ENCODE measurements at places on chromosomes 5 and 9.

DNA sequence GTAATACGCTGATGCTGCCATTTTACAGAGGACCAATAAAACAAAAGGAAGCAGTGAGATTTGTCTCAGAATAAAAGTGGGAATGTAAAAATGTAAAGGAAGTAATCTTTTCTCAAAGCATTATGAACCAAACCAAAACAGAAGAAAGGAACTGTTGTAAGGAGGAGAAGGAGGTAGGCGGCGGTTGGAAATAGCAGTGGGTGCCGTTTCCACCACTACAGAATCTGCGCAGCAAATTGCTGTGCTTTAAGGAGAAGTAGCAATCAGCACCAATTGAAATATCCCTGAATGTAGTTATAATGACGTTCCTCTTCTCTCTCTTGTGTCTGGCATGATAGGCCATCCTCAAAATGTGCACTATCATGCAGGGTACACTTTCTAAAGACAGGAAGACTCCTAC lies 455.1 kb upstream of the TLE4 start:
- DNase-seq: no peak

DNA sequence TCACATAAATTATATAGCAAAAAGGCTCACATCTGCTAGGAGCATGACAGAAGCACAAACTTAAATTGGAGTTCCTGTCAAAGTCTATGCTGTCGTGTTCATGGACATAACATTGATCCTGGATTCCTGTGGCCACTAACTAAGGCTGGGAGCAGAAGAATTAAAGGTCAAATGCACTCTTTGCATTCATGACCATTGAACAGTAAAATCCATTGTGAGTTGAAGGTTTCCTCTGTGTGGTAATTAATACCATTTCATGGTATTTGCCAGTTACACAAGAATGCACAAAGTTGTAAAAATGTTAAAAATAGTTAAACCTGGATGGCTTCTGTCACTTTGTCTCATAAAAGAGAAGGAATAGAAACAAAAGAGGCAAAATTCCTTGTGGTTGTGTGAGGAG lies 242.6 kb downstream of the NPR3 start:
- no peak for DNase-seq

DNA sequence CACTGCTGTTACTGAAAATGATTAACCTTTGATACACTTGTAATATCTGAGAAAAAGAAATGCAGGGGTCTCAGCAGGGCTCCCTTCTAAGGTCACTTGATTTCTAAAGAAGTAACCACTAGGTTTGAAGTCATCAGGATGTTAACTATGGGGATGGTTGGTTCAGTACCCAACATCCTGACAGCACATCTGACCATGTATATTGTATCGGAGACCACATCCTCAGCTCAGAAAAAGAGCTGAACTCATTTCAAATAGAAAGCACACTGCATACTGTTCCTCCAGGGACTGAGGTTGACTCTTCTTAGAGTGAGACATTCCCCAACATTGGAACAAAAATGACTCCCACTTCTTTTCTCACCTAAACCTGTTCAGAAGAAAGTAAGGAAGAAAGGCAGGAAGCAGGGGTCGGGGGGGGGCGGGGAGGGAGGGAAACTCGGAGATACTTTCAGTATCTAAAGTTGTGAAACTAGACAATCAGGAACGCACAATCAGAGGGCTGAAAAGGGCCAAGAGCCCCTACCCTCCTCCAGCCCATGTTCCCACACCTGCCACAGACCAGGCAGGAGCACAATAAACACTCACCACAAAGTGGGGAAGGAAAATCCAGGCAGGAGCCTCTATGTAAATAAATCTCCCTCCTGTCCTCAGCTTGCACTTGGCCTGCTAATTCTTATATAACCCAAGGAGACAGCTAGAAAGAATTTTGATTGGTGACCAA lies 730 bp upstream of the GZMA start:
- no peak for DNase-seq

DNA sequence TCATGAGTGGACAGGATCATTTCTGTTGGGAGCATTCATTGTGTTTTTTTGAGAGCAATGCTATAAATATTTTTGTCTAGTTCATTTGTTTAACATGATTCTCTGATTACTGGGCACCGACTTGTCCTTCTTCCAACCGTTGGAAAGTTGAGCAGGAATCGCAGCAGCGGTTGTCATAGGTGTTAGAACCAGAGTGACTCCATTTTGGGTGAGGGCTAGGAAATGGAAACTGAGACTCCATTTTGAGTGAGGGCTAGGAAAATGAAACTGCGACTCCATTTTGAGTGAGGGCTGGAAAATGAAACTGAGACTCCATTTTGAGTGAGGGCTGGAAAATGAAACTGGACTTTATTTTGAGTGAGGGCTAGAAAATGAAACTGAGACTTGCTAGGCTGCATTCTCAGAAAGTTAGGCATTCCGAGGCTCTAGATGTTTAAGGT lies 100.6 kb downstream of the ICE1 start:
- DNase-seq: no peak

- DNase-seq: no peak
Measured at GRCh38 chr5:141084487-141084989, 9.9 kb upstream of the PCDHB2 start.

DNA sequence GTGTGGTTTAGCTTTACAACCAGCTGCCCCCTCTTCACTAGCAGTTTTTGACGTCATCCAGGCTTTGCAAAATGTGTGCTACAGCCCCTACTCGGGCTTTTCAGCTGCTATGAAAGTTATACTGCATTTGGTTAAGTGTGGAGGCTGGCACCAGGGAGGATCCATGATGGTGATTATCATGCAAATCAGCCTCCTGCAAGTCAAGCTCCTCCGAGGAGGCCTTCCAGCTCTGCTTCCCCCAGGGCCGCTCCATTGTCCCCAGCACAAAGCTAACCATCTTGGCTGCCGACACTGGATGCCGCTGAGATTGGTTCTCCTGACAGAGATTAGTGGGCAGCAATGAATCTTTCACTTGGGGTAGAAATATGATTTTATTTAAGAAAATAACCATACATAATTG lies 159.6 kb downstream of the NR2F1-AS1 start:
- DNase-seq: no peak

- no peak for DNase-seq
Measured at GRCh38 chr9:16704116-16705110, 166.1 kb downstream of the BNC2 start.

DNA sequence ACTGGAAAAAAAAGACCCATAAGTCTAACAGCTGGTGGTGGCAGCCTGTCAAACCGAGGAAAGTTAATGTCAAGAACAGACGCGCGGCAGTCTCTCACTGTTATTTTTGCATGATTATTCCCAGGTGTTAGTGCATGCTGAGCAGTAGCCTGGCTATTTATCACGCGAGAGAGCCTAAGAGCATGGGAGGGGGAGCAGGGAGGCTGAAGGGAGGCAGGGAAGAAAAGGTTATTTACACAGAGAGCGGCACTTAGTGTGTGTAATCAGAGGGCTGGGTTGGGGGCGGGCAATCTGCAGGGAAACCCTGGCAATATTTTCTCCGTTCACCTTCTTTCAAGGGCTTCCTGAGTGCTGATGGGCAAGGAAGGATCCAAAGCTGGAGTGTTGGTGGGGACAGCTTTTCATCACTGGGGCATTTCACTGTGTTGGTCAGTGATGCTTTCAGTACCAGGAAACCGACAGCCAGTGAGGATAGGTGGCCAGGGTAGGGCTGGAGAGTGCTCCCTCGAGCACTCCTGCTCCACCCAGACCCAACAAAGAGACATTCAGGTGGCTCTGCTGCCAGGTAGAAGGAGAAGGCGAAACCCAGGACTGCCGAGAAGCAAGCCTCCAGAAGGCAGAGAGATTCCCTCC lies 39.6 kb downstream of the ZNF608 start:
- DNase-seq: no peak

GRCh38 chr9:89655990-89656657 lies 51.3 kb downstream of the GADD45G start:
- no peak for DNase-seq

DNA sequence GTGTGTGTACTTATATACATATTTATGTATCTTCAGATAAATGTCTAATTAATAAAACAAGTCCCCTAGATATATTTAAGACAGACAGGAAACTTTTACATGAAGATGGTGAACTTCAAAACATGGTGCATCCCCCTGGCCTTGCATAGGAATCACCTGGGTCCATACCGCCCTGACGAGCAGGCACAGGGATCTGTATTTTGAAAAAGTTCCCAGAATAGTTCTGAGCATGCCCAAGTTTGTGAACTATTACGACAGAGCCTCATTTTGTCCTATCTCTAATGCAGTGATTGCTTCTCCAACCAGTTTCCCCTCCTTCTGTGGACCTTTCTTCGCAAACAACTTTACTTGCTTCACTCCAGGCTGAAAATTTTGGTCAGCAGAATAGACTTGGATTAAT lies 98.1 kb downstream of the APBA1 start:
- DNase-seq: no peak

GRCh38 chr5:173581408-173582215 lies 34.8 kb downstream of the BOD1 start:
- peak; percentile 22 for DNase-seq

GRCh38 chr9:89359751-89360261 lies 41.5 kb downstream of the SECISBP2 start:
- no peak for DNase-seq

DNA sequence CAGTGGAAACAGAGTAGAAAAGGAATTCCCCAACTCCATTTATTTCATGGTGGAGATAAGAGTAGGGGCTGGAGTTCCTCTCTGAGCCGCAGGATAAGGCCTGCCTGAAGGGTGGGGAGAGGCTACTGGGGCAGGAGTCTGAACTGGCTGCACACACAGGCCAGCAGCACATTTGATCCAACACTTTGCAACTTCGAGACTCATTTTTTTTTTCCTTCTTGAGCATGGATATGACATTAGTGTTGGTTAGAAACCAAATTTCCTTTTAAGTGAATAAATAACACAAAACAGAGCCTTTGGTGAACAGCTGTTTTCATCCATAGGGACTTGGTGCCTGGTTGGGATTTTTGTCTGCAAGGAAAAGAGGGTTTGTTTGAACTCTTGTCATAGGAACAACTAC lies 76.6 kb downstream of the RALGPS1 start:
- DNase-seq: no peak

DNA sequence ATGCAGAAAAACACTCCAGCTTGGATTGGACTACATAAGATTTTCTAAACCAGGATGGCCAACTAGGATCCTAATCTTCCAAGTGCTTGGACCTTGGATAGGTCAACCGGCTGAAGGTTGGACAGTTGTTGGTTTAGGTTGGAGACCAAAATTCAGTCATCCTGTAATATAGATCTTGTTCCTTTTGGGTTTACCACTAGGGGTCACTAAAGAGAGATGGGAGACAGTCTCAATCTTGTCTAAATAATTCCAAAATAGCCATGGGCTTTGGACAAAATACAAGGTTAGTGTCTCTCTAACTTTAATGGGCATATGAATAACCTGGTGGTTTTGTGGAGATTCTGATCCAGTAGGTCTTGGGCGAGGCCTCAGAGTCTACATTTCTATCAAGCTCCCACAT lies 148.7 kb upstream of the ERCC6L2 start:
- DNase-seq: no peak

- no peak for DNase-seq
Measured at GRCh38 chr9:113741886-113742854, 133.9 kb upstream of the ZNF618 start.
